NCI-H510A treated with DMSO at 0.1 percent for 48 hours (cell line): ENCODE measurements at places on chromosomes 6 and 20.
A peak's percentile ranks its signal among the peaks of the same experiment; 100 is the strongest.

GRCh38 chr20:19465536-19465935, 253.1 kb downstream of the SLC24A3 start:
- no peak for DNase-seq

GRCh38 chr6:36968266-36968977, 13.9 kb downstream of the PI16 start:
- no peak for DNase-seq

GRCh38 chr6:45477790-45478189, 100.1 kb upstream of the SUPT3H start:
- DNase-seq: no peak

GRCh38 chr6:41488433-41489119, 57.6 kb upstream of the FOXP4 start:
- DNase-seq: peak; percentile 57

GRCh38 chr6:112286010-112286409, 31.6 kb upstream of the LAMA4 start:
- DNase-seq: no peak

DNA sequence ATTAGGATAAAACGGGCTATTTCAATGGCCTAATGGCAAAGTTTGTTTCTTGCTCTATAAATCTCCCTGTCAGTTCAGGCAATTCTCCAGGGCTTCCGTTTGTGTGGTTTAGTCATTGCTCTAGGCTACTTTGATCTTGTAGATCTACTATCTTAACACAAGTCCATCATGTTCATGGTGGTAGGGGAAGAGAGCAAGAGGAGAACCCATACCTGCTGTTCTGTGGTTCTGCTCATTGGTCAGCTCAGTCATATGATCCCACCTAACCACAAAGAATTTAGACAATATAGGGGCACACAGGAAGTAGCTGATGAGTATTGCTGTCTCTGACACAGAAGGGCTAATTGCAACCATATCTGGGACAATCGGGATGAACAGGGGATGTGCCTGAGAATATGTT, 4.9 kb upstream of the DEK start:
- DNase-seq: no peak

- DNase-seq: no peak
Measured at GRCh38 chr6:126553854-126554253, 213.9 kb downstream of the CENPW start.

DNA sequence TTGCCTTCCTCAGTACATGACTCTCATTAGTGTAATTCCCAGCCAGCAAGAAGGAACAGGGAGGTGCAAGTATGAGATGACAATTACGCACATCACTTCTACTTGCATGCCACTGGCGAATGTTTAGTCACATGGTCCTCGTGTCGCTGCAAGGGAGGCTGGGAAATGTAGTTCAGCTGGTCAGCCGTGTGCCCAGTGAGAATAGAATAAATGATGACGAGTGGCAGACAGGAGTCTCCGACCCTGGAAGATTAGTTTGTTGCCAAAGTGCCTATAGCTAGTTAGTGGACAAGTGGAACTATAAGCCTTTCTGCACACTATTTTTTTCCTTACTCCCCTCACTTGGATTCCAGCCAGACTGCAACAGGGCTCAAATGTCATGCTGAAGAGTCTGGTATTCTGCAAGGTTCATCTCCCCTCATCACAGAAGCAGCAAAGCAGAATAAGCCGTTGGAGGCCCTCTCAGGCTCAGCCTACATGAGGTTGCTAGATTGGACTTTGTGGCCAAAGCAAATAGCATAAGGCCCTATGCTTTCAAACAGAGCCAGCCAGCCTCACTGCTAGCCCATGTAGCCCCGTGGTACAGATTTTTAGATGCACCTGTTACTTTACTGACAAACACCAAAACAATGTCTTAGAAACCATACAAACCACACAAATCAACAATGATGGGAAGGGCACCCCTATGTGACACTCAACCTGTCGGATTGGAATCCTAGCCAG, 9.7 kb downstream of the LINC00237 start:
- DNase-seq: peak; percentile 89

DNA sequence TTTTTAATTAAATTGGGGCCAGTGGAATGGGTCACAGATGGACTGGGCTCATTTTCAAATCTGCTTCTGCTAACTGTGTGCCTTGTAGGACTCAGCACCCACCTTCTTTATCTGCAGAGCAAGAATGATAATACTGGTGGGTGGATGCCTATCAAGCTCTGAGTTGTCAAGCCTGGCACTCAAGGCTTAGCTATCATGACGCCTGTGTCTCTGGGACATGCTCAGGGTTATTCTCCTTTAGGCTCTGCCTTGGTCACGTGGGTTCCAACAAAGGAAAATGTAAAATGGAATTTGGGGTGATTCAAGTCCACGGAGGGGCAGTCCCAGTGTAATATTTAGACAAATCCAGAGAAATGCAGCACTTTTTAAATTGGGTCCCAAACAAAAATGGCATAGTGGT, 202.3 kb downstream of the TSHZ2 start:
- no peak for DNase-seq

GRCh38 chr6:157106487-157106886, 216.8 kb downstream of the TMEM242 start:
- no peak for DNase-seq

DNA sequence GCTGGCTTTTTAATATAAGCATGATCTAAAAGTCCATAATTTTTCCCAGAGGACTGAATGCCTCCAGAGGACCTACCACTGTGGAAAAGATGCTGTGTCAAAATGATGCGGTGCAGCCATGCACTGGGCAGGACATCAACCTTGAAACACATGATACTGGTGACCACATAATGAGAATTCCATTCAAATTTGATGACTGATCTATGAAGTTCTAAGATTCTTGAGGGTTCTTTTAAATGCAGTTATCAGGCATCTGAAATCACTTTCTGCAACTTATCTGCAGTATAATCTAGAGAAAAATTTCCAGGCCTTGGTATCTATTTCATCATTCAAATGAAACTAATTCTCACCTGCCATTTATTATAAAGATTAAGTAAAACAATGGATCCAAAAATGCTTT, 15.0 kb upstream of the MARCKS start:
- DNase-seq: no peak

DNA sequence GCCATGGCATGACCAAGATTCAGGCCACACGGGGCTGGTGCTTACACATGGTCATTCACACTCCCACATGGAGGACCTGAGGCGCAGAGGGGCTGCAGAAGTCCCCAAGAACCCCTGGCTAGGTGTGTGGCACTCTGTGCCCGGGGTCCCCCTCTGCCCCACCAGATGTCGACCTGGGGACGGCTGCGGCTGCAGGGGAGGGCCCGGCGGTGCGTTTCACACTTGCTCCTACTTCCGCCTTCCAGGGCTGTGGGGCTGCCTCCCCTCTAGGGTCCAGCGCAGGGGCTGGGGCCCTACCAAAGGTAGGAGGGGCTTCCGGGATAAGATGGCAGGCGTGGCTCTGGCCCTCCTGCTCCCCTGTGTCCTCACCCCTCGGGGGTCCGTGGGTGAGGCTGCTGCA, 81.1 kb upstream of the SLCO4A1 start:
- DNase-seq: no peak

GRCh38 chr6:5638666-5639065, 368.1 kb downstream of the NRN1 start:
- DNase-seq: no peak

DNA sequence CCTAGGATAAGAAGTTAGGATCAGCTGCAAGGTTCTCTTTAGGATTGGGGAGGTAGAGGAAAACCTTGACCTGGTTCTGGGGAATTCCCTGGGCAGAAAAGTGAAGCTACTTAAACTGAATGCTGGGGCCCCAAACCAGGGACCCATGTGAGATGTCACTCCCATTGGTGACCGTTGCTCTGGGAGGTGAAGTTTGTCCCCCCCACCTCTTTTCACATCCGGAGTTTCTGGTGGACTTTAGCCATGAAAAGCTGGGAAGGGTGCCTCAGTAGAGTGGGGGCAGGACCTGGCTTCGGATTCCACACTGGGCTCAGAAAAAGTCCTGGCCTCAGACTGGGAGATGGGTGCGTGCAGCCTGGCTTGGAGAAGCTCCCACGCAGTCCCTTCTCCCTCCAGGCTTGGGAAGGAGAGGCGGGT, 13.2 kb downstream of the TJAP1 start:
- DNase-seq: no peak
